ENCODE measurements at places on chromosomes 12 and 14.
A peak's percentile ranks its signal among the peaks of the same experiment; 100 is the strongest.

- DNase-seq, result no peak
Observed at GRCh38 chr12:66119870-66120241, 10.7 kb downstream of the LLPH start.

- DNase-seq, result peak; percentile 80
Observed at GRCh38 chr14:105064721-105065143, 498 bp downstream of the GPR132 start.

DNA sequence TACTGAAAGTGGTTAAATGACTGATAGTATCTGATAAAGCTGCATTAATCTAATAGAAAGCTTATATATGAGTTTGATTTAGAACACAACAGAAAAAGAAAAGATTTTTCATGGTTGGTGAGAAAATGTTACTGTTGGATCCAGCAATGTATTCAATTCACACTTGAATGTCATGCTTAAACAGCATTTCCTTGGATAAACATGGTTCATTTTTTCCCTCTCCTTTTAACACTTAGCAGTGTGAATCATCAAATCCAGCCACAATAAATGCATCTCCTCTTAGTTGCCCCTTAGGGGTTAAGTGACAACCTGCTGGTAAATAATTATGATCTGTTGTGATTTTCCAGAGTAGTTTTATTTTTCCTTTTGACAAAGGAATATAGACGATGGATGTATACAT is 74.9 kb upstream of the GRIP1 start:
- DNase-seq, result no peak

GRCh38 chr12:94495445-94496115 is 35.9 kb upstream of the CEP83 start:
- no peak for DNase-seq

DNA sequence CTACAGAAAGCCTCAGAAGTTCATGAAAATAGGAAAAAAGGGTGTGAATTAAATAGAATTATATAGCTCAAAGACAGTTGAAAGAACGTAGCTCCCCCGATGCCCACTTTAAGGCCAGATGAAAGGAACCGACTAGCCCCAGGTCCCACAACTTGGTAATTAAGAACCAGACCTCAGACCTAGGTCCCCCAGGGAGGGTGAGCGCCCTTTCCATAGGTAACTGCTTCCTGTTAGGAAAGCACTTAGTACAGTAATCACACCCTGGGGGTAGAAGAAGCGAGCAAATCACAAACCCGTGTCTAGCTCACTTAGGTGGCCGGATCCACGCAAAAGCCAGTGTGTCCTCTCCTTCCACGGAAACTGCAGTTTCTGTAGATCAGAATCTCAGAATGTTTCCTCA is 77.1 kb downstream of the PLXNC1 start:
- DNase-seq, result no peak

DNA sequence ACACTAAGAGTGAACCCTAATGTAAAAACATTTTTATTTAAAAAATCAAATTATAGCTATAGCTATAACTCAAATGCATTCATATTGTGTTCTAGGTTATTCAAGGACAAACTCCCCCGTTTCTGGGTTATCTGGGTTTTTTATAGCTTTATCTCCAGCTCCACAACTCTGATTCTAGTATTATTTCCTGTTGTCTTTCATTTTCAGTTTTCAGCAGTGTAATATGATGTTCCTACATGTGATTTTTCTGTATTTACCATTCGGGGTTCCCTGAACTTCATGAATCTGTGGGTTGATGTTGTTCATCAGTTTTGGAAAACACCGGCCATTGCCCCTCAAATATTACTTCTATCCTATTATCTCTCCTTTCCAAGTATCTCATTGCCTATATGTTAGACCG is 221.9 kb upstream of the FOXN3 start:
- DNase-seq, result no peak

DNA sequence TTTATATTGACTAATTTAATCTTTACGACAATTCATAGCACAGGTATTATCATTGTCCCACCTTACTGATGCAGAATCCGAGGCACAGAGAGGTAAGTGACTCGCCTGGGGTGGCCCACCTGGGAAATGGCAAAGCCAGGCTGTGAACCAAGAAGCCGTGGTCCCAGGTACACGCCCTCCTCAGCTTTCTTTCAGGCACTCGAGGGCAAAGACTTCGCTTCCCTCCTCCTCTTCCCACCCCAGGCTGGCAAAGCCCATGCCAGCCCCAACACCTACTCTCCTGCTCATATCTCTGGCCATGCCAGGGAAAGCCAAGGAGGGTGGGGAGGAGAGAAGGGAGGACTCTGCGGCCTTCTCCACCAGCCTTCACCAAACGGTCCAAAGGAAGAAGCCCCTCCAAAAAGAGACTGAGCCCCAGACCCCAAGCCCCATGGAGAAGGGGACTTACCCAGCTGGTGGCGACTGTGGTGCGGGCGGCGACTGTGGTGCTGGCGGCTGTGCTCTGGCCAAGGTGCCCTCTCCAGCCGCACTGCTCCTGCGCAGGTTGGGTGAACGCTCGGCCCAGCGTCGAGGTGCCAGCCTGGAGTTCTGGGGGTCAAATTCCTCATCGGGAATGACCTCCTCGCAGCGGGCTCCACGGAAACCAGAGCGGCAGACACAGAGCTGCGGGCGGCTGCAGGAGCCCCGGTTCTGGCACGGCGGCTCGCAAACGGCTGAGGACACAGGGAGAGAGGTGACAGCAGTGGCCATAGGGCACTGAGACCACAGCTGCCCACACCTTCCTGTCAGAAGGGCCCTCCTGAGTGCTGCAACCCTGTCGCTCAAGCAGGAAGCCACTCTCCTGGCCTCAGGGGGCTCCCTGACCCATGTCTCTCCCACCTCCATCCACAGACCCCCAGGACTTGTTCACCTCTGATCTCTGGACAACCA is 26.4 kb downstream of the LTBP2 start:
- no peak for DNase-seq

Data from suppressor macrophage treated with lipopolysaccharide for 1 hour (primary cell).